Fibroblast of skin of back (primary cell): ENCODE measurements at places on chromosomes 7 and 10.
A peak's percentile ranks its signal among the peaks of the same experiment; 100 is the strongest.

GRCh38 chr10:73762915-73763314, 18.7 kb downstream of the SEC24C start:
- DNase-seq: peak; percentile 16

- no peak for DNase-seq
Measured at GRCh38 chr7:108813251-108814014, 243.8 kb downstream of the DNAJB9 start.

- no peak for DNase-seq
Measured at GRCh38 chr10:3060481-3060889, 6.9 kb upstream of the PFKP start.

DNA sequence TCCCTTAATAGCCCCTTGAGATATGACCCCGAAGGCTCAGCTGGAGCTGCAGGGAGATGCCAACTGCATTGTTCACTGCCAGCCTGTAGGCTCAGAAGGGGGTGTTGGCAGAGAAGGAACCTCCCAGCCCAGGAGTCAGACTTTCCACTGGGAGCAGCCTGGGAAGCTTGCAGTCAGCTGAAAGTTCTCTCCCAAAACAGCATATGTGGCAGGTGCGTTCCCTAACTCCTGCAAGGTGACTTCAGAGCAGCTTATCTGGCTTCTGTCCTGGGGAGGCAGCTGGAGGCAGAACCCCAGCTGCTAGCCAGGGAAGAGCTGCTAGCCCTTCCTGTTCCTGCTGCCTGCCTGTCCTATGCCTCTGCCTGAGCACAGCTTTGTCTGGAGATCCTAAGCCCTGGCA, 8.1 kb downstream of the SFTPA2 start:
- no peak for DNase-seq

GRCh38 chr10:133357285-133358161, at the start of gene FUOM:
TSS of gene FUOM (minus strand) at chr10:133358019. CDS start at chr10:133358007, 12 bp downstream.
- peak; percentile 68 for DNase-seq
